ENCODE measurements at places on chromosomes 5 and 9.
A peak's percentile ranks its signal among the peaks of the same experiment; 100 is the strongest.

DNA sequence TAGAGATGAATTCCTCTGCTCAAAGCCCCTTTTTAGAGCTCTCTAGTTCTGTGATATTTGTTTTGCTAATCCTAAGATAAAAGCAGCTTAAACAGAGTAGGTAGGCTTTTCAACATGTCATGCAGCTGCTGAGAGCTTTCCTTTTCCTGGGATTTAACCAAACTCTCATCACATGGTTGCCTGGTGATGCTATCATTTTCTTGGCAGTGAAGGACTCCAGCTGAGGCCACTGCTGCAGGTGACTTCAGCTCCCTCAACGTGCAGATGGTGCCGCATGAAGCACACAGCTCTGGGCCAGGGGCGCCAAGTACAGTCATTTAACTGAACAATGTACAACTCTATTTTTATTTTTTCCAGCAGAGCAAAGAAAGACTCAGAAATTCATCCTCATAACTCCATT is 42.2 kb downstream of the SECISBP2 start:
- no peak for DNase-seq

GRCh38 chr5:81757404-81757803 is 6.5 kb upstream of the SSBP2 start:
- no peak for DNase-seq

DNA sequence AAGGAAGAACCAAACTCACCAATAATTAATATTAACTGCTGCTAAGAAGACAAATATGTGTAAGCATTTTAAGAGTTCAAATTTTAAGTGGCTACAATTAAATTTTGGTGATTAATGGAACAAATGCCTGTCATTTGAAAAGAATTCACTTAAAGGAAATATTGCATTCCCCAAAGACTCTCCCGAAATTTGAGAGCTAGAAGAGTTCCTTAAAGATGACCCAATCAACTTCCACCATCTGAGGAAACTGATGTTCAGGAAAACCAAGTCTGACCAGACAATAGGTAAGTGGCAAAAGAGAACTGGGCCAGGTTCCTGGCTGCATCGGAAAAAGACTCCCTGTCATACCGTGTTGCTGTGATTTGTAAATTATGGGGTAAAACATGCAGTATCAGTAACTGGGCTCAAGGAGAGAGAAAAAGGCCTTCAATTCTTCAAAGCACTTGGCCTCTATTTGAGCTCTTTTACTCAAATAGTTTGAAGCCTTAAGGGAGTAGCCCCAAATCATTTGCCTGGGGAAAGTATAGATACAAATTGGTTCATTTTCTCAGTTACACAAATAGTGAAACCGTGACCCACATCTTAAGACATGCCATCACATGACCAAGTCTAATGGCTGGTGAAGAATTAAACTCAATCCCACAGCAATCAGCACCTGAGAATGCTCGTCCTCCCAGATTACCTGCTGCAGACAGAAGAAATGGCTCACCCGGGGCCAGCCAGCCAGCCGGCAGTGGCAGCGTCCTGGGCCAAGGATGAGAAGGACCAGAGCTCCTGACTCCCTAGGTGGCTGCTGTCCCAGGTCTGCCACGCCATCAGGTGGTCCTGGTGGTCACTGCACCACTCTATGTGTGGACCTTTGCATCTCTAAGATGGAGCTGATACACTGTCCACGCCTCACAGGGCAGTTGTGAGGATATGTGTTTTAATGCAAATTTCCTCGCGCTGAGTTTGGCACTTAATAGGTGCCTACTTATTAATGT is 162.9 kb downstream of the TTLL11 start:
- DNase-seq, result no peak

- DNase-seq, result no peak
Measured at GRCh38 chr5:115366223-115366622, 69.8 kb upstream of the CCDC112 start.

GRCh38 chr5:53133020-53133419 is 23.5 kb upstream of the MOCS2 start:
- DNase-seq, result no peak

GRCh38 chr9:98801561-98801960 is 5.2 kb upstream of the ANKS6 start:
- no peak for DNase-seq

DNA sequence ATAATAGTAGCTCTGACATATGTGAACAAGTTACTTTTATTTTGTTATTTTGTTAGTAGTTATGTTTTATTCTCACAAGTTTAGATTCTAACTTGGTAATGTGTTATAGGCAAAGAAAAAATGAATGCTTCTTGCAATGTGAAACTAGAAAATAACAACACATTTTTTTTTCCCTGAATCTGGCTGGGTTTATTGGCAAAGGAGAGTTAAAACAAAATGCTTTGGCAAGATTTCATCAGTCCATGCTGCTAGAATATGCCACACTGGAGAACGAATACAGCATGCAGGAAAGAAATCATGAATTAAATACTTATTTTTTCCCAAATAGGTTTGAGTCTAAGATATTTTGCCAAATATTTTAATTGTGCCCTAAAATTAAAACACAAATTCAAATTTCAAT is 1048.1 kb upstream of the ACO1 start:
- DNase-seq, result no peak

DNA sequence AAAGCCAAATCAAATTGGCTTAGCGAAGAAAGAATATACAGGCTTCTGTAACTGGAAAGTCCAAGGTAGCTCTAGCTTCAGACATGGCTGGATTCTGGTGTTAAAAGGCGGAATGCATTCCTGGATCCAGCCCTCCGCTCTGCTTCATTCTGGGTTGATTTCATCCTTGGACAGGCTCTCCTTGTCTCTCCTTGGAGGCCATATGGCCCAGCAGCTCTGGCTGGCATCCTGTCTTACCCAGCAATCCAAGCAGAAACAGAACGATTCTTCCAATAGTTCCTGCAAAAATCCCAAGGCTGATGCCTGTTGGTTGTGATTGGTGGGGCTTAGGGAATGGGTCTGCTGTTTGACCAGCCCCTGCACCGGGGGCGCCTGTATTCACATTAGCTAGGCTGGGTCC is 37.0 kb upstream of the SAP30L start:
- DNase-seq, result no peak

DNA sequence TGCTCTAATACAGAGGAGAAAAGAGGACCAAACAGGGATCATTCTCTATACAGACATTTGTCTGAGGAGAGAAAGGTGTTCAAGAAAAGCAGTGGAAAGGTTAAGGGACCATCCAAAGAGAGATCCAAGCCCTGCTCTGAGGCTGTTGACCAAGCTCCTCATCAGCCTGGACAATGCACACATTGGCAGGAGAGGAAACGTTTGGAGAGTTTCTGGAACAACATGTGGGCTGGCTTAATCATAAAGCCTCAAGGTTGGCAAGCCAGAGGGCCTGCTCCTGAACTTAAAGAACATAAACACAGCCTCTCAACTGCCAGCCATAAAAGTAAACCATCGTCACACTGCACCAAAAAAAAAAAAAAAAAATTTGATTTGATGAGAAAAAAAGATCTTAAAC is 184.4 kb upstream of the SLC12A2 start:
- DNase-seq, result no peak

GRCh38 chr9:76038431-76038830 is 148.0 kb downstream of the PCSK5 start:
- DNase-seq, result no peak

GRCh38 chr5:91643797-91644196 is 260.7 kb upstream of the ARRDC3 start:
- DNase-seq, result no peak

- no peak for DNase-seq
Measured at GRCh38 chr5:2131196-2131595, 248.5 kb upstream of the IRX4 start.

DNA sequence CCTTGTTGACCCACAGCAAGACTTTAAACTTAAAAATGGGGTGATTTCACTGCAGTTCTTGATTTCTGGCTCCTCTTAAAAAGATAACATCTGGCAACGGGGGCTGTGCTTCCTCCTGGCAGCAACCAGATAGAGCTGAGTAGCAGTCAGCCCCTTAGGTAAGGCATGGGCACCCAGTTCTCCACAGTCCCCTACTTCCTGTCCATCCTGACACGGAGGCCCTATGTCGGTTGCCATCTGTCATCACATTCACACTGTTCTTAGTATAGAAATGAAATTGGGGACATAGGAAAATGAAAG is 11.7 kb downstream of the CD74 start:
- DNase-seq, result no peak

DNA sequence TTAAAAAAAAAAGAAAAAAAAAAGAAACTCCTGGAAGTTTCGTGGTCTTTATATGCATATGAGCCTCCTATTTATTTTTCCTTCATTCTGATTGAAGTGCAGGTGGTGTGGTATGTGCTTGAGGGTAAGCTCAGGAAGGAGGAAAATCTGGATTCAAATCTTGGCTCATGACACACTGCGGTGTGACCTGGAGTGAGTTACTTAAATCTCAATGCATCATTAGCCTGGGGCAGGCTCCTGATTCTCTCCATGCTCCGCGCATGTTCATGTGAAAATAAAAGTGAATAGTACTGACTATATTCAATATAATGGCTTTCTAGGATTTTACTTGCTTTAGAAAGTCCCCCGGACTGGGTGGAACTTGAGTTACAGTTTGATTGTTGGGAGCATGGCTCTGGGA is 35.6 kb downstream of the PTTG1 start:
- DNase-seq, result no peak

- DNase-seq, result no peak
Measured at GRCh38 chr5:58963361-58963760, 380.5 kb downstream of the RAB3C start.

DNA sequence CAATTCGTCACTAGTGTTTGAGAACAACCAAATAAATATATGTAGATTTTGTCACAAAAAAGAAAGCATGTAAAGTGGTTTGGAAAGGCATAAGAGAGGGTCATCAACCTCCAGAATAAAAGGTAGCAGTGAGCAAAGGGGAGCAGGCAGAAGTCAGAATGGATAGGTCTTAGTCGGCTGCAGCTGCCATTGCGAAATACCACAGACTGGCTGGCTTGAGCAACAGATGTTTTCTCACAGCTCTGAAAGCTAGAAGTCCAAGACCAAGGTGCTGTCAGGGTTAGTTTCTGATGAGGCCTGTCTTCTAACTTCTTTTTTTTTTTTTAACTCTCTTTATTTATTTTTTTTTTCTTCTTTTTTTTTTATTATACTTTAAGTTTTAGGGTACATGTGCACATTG is 208.1 kb upstream of the PIK3R1 start:
- DNase-seq, result no peak

GRCh38 chr5:72203251-72203845 is 96.1 kb downstream of the MAP1B start:
- DNase-seq, result no peak

DNA sequence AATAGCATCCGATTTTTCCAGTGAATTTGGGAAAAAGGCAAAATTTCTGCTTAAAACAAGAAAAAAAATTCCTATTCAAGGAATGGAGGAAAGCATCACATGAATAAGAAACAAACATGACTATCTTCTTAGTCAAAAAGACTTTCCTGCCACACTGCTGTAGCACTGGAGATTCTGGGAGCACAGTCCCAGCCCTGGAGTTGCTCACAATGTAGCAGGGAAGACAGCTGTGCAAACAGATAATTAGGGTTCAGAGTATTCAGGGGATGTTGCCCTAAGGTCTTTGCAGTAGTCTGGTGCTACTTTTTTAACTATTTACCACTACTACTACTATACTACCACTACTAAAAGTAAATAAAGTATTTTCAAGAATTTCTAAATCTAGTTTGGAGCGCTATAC is 86.5 kb downstream of the BNC2 start:
- DNase-seq, result no peak

- no peak for DNase-seq
Measured at GRCh38 chr5:170597109-170597751, 93.4 kb downstream of the KCNIP1 start.

GRCh38 chr5:91607675-91608074 is 224.6 kb upstream of the ARRDC3 start:
- DNase-seq, result no peak

DNA sequence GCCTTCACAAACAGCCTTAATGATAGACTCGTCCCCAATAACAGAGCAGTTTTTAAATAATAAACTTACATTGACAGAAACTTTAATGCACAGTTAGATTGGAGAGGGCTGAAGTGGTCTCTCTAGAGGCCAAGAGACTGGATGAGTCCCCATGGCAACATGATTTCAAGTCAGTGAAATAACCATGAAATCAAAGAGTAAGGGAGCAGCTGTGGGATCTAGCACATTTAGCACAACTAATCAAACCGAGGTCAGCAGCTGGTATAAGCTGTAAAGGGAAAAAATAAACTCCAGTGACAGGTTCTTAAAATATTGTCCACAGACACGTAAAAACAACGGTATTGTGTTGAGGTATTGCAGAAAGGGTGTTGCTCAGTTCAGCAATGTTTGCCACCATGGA is 916.6 kb downstream of the DNAH5 start:
- DNase-seq, result no peak

DNA sequence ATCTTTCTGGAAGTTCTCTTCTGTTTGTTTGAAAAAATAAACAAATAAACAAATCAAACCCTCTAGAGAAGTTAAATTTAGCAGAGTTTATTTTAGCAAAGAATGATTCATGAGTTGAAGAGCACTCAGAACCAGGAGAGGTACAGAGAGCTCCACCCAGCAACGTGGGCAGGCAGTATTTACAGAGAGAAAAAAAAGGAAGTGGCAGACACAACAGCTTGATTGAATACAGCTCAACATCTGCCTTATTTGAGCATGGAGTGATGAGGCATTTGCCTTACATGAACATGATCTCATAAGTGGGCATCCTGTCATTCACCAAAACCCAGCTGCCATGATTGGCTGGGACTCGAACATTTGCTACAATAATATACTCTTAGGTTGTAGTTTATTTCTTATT is 381.6 kb upstream of the ADAMTS16 start:
- no peak for DNase-seq

DNA sequence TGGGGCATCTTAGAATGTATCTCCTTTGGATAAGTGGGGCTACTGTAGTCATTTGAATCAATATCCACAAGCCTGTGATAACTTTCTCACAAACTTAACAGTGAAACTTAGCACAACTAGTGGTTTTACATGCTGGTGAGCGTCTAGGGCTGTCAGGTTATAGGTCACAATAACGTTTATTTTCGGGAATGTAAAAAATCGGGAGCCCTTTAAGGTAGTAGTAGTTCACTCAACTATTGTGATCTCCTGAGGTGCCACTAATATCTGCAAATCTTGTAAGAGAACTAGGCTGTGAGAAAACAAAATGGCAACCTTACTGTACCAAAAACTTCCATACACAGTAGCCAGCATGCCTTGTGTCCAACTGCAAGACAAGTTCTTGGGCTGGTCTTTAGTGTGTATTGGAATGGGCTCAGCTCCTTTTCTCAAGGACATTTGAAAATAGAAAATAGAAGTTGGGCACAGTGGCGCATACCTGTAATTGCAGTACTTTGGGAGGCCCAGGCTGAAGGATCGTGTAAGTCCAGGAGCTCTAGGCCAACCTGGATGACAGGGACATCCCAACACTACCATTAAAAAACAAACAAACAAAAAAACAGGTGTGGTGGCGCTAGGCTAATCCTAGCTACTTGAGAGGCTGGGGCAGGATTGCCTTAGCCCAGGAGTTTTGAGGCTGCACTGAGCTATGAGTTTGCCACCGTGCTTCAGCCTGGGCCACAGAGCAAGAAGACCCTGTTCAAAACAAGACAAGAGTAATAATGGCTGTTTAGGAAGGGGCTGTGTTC is 5.2 kb upstream of the PKN3 start:
- no peak for DNase-seq

- no peak for DNase-seq
Measured at GRCh38 chr5:142245786-142246185, 79.0 kb downstream of the SPRY4 start.

GRCh38 chr5:54692631-54693030 is 175.1 kb downstream of the SNX18 start:
- DNase-seq, result no peak

- DNase-seq, result no peak
Measured at GRCh38 chr5:56278335-56278753, 45.2 kb upstream of the ANKRD55 start.

- DNase-seq, result peak; percentile 42
Measured at GRCh38 chr5:150410524-150411244, 2.0 kb downstream of the CD74 start.
